Kidney tubule cell (primary cell): ENCODE measurements at places on chromosomes 6 and 20.

GRCh38 chr6:137497721-137498463, 3.7 kb upstream of the OLIG3 start:
- DNase-seq = no peak

GRCh38 chr6:15588971-15589634, 73.7 kb downstream of the DTNBP1 start:
- DNase-seq = peak; percentile 79

- no peak for DNase-seq
Measured at GRCh38 chr6:140581601-140582000, 1207.2 kb upstream of the CITED2 start.

- peak; percentile 86 for DNase-seq
Measured at GRCh38 chr6:28863604-28864325, 60.0 kb downstream of the TRIM27 start.

DNA sequence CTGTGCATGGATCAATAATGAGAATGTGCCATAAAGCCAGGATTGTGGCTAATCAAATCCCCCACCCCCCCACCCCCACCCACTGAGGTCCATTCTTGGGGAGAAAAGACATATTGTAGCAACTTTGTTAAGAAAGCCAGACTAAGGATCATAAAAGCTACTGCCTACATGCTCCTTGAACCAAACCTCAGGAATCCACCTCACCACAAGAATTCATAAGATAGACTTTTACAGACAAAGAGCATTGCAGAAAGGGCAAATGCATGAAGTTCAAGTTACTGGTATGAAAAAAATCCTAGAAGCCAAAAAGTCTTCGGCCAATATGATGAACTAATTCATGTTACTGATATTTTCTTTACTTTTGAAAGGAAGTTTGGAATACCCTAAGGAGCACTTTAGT, 187.9 kb upstream of the ARID1B start:
- DNase-seq = peak; percentile 40

- no peak for DNase-seq
Measured at GRCh38 chr20:4671015-4671414, 50.7 kb upstream of the PRND start.

GRCh38 chr6:102127253-102127652, 733.7 kb downstream of the GRIK2 start:
- no peak for DNase-seq

- no peak for DNase-seq
Measured at GRCh38 chr20:44805335-44805978, 4.9 kb downstream of the RIMS4 start.

- DNase-seq = no peak
Measured at GRCh38 chr6:131013495-131013894, 49.5 kb downstream of the EPB41L2 start.

DNA sequence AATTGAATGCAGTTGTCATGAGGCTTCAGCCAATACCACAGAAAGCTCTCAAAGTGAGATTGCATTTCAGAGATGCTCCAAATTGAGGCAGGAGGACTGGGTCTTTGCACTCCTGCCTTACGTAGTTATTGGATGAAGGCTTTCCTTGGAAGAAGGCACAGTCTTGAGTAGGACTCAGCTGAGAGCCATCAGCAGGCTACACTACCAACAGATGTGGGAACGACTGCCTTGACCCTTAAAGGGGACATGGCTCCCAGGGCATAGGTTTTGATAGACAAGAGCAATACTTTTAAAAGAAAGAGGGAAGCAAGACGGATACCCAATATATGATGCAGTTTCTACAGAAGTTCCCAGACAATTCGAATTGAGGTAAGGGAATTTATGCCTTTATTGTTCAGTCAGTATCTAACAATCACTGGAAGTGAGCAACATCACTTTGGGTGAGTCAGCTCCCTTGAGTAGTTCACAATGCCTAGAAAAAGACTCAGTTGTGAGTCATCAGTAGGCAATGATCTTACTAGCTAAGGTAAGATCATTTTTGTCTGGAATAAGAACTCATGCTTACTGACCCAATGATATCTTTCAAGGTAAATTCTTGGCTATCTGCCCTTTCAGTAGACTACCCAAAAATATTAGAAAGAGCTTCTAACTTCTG, 390.8 kb downstream of the GJA1 start:
- DNase-seq = peak; percentile 93

GRCh38 chr6:168964138-168964835, 289.4 kb downstream of the THBS2 start:
- peak; percentile 61 for DNase-seq

GRCh38 chr20:1897541-1897940, 2.3 kb downstream of the SIRPA start:
- DNase-seq = no peak

DNA sequence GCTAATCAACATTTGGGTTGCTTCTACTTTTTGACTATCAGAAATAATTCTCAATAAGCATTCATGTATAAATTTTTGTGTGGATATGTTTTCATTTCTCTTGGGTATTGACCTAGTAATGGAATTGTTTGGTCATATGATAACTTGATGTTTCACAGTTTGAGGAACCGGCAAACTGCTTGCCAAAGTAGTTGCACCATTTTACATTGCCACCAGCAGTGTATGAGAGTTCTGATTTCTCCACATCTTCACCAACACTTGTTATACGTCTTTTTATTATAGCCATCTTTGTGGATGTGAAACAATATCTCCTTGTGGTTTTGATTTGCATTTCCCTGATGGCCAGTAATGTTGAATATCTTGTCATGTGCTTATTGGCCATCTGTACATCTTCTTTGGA, 42.6 kb upstream of the TGM2 start:
- no peak for DNase-seq

- no peak for DNase-seq
Measured at GRCh38 chr6:93420163-93420795, 920 bp upstream of the EPHA7 start.

- no peak for DNase-seq
Measured at GRCh38 chr6:106684011-106684410, 54.6 kb downstream of the QRSL1 start.

DNA sequence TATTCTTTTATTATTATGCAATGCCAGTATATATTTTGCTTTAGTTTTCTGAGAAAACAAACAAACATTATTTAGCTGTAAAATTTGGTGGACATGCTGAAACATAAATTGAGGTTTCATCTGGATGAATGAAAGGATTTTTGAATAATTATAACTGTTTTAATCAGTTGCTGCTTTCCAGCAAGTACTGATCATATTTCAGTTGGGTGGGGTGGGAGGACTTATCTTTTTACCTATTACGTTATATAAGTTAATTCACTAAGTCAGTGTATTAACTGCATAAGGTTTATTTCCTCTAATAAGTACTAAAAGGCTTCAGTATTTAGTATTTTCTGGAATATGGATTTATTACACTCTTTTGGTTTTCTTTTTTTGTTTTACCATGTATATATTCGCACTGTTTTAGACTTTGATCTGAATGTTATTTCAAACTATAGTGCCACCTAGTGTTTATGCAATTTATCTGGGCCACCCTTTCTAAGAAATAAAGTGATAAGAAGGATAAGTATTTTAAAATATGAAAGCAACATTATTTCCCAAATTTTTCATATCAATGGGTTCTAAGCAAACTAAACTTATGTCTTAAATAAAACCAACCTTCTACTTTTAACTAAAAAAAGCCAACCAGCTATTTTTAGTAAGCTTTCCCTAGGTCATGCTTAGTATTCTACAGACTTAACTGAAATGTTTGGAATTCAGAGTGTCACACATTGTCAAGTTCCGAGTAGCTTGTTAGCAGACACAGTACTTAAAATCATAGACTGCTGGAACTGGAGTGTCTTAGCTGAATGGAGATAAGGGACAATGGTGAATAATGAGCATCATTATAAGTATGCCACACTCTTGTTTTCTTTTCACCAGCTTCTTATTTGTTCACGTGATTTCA, 105.4 kb upstream of the MCHR2 start:
- peak; percentile 38 for DNase-seq

- DNase-seq = no peak
Measured at GRCh38 chr6:70183538-70183937, 119.3 kb downstream of the COL9A1 start.

DNA sequence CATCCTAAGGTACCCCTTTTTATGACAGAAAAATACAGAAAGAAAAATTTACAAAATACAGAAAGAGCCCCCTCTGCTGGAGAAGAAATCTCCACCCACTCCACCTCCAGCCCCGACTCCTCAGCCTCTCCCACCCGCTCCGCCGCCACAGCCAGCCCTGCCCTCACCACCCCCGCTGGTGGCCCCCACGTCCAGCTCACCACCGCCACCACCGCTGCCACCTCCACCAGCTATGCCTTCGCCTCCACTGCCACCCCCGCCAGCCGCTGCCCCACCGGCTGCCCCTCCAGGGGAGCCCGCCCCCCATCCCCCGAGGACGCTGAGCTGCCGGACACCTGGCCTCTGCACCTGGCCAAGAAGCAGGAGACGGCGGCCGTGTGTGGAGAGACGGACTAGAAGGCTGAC, 17.7 kb downstream of the WFDC2 start:
- DNase-seq = no peak

DNA sequence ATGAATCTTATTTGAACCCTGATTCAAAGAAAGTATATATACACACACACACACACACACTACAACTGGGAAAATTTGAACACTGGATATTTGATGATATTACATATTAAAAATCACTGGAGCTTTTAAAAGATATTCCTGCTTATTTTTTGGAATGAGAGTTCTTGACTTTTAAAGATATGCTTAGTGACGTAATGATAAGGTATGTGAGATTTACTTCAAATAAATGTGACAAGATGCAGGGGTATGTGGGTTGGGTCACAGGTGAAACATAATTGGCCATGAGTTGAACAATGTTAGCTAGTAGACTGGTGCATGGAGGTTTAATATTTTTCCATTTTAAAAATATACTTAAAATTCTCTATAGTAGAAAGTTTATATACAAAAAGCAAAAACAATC, 258.6 kb downstream of the CBLN4 start:
- DNase-seq = no peak

GRCh38 chr20:58627212-58628072, 23.6 kb upstream of the STX16 start:
- no peak for DNase-seq

- DNase-seq = no peak
Measured at GRCh38 chr6:146281651-146282362, 252.9 kb downstream of the GRM1 start.

DNA sequence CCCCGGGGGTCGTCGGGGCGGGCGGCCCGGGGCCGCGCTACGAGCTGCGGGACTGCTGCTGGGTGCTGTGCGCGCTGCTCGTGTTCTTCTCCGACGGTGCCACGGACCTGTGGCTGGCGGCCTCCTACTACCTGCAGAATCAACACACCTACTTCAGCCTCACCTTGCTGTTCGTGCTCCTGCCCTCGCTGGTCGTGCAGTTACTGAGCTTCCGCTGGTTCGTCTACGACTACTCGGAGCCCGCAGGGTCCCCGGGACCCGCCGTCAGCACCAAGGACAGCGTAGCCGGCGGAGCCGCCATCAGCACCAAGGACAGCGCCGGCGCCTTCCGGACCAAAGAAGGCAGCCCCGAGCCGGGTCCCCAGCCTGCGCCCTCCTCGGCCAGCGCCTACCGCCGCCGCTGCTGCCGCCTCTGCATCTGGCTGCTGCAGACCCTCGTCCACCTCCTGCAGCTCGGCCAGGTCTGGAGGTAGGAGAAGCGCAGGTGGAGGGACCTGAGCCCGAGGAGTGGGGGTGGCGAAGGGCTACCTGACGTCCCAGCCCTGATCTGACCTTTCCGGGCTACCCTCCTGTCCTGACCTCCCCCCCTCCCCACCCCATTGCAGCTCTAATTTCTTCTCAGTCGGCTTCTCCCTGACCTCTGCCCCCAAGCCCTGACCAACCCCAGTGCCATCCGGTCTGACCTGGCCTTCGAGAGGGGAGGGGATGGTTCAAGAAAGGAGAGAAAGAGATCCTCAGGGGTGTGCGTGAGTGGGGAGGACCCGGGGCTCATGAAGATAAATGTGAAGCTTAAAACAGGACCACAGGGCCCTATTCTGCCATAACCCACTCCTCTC, 558 bp downstream of the XKR7 start:
- peak; percentile 72 for DNase-seq

DNA sequence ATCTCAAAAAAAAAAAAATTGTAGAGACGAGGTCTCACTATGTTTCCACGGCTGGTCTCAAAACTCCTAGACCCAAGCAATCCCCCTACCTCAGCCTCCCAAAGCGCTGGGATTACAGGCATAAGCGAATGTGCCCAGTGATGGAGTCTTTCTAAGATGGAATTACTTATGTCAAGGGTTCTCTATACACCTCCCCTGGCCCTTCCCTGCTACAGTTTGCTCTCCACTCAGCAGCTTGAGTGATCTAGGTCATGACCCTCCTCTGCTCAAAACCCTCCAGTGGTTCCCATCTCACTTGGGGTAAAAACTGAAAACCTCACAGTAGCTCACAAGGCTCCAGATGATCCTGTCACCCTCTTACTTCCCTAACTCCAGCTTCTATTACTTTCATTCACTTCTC, 1.8 kb upstream of the DNPH1 start:
- DNase-seq = no peak

DNA sequence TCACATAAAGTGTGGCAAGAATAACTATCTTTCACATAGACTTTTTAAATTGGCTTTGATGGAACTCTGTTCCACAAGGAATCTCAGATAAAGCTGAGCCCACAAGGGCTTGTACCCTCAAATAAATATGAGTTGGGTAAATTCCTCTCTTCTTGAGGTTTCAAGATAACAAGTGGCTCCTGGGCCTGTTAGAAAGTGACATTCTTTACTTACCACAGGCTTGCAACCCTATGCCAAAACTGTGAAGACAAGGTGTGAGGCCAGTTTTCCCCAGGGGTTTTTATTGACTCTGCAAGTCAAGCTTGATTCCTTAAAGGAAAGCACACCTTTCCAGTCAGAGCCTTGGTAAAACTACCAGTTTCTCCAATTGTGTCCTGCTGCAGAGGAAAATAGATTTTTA, 664.8 kb upstream of the GJE1 start:
- peak; percentile 33 for DNase-seq

GRCh38 chr6:139380611-139381010, 6.2 kb upstream of the CITED2 start:
- DNase-seq = no peak

DNA sequence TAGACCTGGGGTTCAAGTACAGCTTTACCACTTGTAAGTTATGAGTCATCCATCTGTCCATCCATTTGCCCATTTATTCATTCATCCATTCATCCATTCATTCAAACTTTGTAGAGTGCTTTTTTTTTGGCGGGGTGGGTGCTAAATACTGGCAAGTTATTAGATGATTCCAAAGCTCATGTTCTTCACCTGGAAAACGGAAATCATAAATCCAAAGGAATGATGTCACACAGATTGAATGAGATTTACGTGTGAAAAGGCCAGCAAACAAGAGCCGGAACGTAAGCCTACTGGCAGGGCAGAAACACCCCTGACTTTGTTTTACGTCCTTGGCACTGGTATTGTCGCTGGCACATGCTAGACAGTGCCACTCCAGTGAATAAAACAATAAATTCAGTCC, 480.9 kb upstream of the CHD6 start:
- no peak for DNase-seq

DNA sequence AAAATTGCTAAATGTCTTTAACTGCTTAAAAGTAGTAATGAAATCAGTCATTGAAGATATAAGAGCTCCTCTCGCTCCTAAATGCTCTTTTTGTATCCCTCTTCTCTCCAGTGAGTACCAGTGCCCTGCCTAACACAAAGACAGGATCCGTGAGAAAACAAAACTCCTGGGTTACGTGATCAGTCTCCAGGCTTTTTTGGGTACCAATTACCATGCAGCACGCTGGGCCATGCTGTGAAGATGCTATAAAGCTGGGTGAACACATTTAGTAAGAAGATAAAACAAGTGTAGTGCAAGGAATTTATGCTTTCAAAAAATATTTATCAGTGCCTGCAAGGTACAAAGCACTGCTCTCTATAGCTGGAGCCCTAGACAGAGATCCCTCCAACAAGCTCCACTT, 66.7 kb downstream of the AGPAT4 start:
- no peak for DNase-seq

- peak; percentile 87 for DNase-seq
Measured at GRCh38 chr6:152087096-152087495, 279.6 kb downstream of the ESR1 start.
